ENCODE measurements at places on chromosomes 4 and X.
A peak's percentile ranks its signal among the peaks of the same experiment; 100 is the strongest.

DNA sequence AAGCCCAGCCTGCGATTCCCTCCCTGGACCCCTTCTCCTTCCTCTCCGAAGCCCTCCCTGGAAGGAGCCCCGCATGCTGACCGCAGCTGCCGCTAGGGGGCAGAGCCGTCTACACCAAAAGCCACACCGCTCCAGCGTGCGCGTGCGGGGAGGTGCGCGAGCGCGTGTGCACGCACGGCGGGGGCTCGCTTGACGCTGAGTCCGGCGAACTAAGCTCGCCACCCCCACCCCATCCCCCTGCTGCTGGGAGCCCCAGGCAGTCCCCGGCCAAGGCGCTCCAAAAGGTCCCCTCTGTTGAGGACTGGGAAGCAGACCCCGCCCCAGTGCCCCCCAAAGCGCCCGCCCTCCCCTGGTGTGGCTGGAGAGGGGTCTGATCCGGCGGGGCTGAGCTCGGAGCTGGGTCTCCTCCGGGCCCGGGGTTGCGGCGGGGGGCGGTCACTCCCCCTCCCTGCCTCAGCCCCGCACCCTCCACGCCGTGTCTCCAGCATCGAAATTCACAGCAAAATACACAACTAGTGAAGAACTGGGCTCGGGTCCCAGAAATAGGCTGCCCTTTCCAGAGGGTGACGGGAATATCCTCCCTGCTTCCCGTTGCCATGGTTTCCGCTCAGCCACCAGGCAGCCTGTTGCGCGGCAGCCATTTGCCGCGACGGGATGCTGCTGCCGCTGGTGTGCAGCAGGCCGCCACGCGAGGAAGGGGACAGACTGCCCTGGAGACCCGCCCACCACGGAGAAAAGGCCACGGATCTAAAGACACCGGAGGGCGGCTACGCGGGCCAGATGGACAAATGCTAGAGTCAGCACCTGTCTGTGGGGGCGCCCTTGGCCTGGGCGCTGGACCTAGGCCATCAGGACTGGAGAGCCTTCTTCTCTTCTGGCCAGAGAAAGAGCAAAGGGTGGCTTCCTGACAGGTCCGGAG is 11.2 kb upstream of the CCNQ start:
- peak; percentile 52 for DNase-seq

- DNase-seq = no peak
These were observed 1.9 kb downstream of the TSPYL2 start for GRCh38 chrX:53084043-53084570.

GRCh38 chr4:138671606-138672084 is 343.9 kb upstream of the NOCT start:
- no peak for DNase-seq

DNA sequence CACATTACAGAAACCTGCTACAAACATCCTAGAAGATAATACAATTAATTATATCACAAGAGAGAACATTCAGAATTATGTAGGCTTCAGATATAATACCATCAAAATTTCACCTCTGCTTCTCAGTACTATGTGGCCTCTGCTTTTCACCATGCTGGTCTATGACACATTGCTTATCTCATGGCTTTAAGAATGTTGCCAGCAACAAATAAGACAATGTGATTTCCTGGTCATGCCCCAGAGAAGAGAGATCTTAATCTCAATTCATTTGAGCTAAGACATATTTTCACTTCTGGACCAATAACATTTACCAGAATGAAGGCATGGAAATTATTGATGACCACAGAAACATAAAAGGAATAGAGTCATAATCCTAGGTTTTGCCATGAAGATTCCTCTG is 1233.4 kb upstream of the ADGRL3 start:
- DNase-seq = no peak
